ENCODE measurements at places on chromosomes 12 and 14.

GRCh38 chr12:93894391-93895088 lies 217.4 kb downstream of the CRADD start:
- no peak for DNase-seq

- DNase-seq, result no peak
These were observed 66.8 kb downstream of the TXNDC16 start for GRCh38 chr14:52485350-52485960.

- no peak for DNase-seq
These were observed 78.7 kb downstream of the KSR2 start for GRCh38 chr12:117890137-117890536.

GRCh38 chr14:66708267-66708666 lies 200.3 kb downstream of the GPHN start:
- no peak for DNase-seq

- no peak for DNase-seq
These were observed 179.0 kb downstream of the CHST11 start for GRCh38 chr12:104635607-104636343.

GRCh38 chr14:68986926-68987652 lies 8.0 kb upstream of the ACTN1 start:
- no peak for DNase-seq

- DNase-seq, result no peak
These were observed 49.2 kb downstream of the FUT8 start for GRCh38 chr14:65461730-65462129.

- DNase-seq, result no peak
These were observed 52.2 kb upstream of the CRACR2A start for GRCh38 chr12:3805077-3805476.

DNA sequence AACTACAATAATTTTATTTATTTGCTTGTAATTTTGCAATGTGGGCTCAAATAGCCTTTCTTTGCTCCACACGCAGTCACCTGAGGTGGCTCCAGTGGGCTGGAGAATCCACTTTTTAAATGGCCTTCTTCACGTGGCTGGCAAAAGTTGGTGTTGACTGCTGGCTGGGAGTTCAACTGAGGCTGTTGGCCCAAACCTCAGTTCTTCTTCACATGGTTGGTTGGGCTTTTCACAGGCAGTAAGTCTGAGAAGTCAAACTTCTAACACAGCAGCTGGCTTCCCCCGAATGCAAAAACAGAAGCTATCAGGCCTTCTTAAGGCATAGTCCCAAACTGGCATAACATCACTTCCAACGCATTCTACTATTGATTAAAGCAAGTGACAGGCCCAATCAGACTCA lies 2.1 kb upstream of the OXA1L start:
- DNase-seq, result no peak

DNA sequence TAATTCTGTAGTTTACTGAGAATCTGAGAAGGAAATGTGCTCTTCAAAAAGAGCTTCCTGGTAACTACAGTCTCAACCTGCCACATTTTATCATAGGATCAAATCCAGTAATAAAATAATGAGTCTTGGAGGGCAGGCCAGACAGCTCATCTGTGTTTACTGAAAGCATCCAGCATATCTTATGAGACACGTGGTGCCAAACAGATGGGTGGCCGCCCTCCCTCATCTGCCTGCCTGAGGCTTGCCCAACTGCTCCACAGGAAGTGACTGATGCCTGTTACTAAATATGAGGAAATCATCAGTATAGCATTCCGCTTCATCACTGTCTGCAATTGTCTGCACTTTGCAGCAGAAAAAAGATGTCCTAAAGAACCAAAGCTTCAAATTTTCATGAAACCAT lies 13.5 kb downstream of the DHRS7 start:
- DNase-seq, result peak; percentile 58

DNA sequence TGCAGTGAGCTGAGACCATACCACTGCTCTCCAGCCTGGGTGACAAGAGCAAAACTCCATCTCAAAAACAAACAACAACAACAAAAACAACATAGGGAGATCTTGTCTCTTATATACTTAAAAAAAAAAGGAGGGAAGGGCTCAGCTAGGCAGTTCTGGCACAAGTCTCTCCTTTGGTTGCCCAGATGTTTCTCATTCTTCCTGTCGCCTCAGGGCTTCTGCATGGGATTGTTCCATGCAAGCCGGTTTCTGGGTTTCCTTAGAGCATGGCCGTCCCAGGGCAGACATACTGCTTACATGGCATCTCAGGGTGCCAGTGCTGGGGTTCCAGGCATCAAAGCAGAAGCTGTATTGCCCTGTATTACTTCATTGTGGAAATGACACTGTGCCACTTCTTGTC lies 5.2 kb upstream of the SLC8B1 start:
- DNase-seq, result no peak

GRCh38 chr12:76142305-76142704 lies 57.8 kb upstream of the NAP1L1 start:
- no peak for DNase-seq

DNA sequence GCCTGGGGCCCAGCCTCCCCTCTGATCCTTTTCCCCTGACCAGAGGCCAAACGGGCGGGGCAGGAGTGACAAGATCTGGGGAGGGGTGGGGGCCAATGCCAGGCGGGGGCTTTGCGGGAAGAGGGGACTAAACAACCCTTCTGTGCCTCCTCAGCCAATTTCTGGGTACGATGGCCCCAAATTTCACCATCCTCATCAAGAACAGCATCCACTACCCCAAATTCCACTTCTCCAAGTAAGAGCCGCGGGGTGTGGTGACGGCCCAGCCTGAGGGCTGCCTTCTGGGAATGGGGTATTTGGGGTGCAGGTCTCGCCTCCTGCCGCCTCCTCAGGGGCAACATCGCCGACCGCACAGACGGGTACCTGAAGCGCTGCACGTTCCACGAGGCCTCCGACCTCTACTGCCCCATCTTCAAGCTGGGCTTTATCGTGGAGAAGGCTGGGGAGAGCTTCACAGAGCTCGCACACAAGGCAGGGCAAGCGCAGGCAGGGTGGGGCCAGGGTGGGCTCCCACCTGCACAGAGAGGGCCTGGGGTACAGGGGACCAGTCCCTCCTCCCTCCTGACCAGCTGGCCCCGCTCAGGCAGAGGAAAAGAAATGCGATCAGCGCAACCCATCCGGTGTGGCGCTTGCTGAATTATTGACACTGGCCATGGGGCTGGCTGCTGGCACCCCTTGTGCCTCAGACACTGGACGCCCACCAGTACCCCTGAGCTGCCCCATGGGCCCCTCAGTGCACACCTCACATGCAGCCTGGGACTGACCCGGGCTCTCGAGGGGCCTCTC lies 1.7 kb downstream of the P2RX2 start:
- DNase-seq, result no peak

DNA sequence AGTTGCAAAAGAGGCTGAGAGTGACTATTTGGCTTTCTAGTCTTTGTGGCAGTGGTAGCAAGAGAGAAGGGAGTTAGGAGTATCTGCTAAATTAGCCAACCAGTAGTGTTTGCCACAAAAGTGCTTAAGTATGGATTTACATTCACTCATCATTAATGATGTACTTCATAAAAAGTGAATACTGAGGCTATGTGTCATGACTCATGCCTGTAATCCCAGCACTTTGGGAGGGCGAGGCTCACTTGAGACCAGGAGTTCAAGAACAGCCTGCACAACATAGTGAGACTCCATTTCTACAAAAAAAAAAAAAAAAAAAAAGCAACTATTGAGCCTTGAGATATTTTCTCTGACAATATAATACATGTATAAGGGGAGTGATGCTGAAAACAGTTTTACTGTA lies 36.8 kb downstream of the CCDC177 start:
- no peak for DNase-seq

DNA sequence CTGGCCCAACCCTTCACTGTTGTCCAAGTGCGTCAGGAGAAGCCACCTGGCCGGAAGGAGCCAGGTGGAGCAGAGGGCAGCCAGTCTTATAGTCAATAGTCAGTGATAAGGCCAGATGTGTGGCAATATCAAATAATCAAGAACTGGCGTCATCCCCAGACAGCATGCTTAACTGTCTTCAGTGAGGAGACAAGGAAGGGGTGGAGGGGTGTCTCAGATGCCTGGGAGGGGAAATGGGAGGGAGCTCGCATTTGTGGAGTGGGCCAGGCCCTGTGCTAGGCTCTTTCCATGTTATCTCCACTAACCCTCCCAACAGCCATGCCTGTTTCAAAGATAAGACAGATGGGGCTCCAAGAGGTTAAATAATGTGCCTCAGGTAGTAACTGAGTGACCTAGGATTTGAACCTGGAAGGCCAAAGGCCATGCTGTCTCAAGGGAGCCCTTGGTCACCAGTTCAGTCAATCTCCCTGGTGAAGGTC lies 48.9 kb upstream of the FOS start:
- DNase-seq, result no peak

GRCh38 chr12:86663173-86663572 lies 407.0 kb upstream of the MGAT4C start:
- DNase-seq, result no peak

- DNase-seq, result no peak
These were observed 12.4 kb upstream of the SYNDIG1L start for GRCh38 chr14:74438351-74438915.

GRCh38 chr12:26271889-26272492 lies 76.6 kb downstream of the SSPN start:
- DNase-seq, result no peak

GRCh38 chr12:39830852-39831520 lies 211.4 kb upstream of the ABCD2 start:
- no peak for DNase-seq

GRCh38 chr12:26806556-26806955 lies 26.4 kb downstream of the ITPR2 start:
- no peak for DNase-seq

DNA sequence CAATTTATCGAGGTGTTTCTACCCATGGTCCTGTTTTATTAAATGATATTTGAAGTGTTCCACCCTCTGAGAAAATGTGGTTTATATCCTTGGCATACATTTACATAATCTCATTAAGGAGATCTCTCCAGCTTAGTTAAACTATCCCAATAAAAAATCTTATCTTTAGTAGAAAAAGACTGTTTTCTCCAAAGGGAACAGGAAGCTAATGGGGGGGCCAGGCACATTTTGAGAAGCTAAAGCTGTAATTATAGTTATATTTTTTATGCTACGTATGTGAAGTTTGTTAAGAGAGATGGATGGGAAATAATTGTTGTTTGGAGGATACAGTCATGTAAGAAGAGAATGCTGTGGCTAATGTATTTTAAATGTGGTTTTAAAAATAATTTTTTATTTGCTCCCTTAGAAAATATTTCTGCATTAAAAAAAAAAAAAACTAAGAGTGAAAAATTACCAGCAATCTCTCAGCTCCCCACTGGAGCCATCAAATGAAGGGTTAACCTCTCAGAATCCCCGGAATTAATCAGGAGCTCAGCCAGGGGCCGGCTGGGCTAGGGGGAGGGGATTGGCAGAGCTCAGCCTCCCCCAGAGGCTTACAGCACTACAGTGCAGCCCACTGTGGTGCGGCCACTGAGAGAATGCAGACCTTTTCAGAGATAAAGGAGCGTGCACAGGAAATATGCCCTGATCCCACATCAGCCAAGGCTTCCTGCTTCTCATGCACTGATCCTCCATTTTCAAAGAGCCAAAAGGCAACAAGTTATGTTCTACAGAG lies 185.8 kb downstream of the EGLN3 start:
- no peak for DNase-seq

GRCh38 chr12:106814714-106815113 lies 40.2 kb downstream of the RIC8B start:
- no peak for DNase-seq

DNA sequence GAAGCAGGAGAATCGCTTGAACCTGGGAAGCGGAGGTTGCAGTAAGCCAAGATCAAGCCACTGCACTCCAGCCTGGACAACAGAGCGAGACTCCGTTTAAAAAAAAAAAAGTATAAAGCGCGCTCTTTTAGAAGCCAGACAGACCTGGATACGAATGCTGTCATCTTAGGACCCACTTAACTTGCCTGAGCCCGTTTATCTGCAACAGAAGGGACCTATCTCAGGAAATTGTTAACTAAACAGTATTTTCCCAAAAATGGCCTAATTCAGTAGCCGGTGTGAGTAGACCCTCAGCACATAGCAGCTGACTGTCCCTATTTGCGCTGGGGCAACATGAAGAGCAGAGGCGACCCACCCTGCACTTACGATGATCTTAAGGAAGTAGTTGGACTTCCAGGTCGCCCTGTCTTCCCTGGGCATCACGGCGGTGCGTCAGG lies 529 bp downstream of the RPLP0 start:
- no peak for DNase-seq

GRCh38 chr14:105206873-105207272 lies 25.8 kb upstream of the NUDT14 start:
- no peak for DNase-seq

DNA sequence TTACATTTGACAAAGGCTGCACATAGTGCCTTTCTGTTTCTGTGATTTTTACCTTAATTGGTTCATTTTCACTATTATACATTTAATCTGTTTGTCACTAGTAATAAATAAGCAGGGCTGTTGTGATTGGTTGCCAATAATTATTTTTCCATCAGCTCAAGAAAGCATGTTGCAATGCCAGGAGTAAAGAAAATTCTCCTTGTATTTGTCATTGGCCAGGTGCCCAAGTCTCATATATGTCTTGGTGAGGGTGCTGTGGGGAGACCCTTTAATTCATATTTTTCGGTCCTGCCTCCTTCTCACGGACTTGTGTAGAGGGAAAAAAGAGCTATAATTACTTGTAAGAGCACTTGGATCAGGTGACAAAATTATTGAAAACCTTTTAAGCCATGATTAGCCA lies 108.0 kb downstream of the KITLG start:
- DNase-seq, result no peak

DNA sequence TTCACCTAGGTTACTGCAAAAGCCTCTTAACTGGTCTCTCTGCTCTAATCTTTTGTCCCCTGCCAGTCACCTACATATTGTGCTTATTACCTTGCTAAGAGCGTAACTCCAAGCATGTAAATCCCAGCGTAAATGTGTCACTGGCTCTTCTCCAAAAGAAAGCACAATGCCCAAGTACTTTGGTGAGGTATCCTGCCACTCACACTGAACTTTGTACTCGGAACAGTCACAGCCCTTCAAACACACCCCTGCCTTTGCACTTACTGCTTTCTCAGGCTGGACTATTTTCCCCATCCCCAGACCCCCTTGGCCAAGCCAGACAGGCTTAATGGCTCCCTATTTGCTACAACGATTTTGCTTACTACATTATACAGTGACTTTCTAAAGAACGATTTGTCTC lies 31.7 kb downstream of the GALNT4 start:
- DNase-seq, result no peak

DNA sequence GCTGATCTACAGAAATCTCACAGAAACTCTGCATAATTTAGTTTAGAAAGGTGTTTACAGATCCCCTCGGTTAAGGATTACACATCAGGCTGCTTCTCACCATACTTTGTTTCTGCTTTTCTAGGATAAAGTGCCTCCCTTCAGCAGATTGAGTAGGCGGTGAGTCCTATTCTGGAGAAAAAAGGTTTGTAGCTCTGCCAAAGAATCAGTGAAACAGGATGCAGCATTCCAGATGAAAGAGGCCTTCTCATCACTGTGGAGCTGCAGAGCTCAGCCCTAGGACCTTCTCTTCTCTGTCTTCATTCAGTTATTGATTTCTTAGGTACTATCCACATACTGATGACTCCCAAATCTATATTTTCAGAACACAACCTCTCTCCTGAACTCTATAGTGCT lies 155.5 kb upstream of the KRR1 start:
- no peak for DNase-seq

GRCh38 chr12:43981726-43982125 lies 145.8 kb downstream of the TMEM117 start:
- no peak for DNase-seq
